Activated CD8-positive, alpha-beta T cell treated with anti-CD3 and anti-CD28 coated beads for 36 hours (primary cell): ENCODE measurements at places on chromosomes 2 and 18. TPM values are rescaled to one million over a fixed set of nuclear protein-coding genes. Genes with fewer than 3 reads are reported as not detected.

GRCh38 chr2:1045109-1045508 lies 94.5 kb downstream of the SNTG2 start:
- DNase-seq: no peak

- no peak for DNase-seq
These were observed 1658.2 kb upstream of the PIK3C3 start for GRCh38 chr18:40296717-40297413.

GRCh38 chr2:236177604-236177966 lies 9.4 kb upstream of the GBX2 start:
- DNase-seq: peak; percentile 64

- no peak for DNase-seq
These were observed 1247.6 kb downstream of the CNTNAP5 start for GRCh38 chr2:125272651-125273050.

DNA sequence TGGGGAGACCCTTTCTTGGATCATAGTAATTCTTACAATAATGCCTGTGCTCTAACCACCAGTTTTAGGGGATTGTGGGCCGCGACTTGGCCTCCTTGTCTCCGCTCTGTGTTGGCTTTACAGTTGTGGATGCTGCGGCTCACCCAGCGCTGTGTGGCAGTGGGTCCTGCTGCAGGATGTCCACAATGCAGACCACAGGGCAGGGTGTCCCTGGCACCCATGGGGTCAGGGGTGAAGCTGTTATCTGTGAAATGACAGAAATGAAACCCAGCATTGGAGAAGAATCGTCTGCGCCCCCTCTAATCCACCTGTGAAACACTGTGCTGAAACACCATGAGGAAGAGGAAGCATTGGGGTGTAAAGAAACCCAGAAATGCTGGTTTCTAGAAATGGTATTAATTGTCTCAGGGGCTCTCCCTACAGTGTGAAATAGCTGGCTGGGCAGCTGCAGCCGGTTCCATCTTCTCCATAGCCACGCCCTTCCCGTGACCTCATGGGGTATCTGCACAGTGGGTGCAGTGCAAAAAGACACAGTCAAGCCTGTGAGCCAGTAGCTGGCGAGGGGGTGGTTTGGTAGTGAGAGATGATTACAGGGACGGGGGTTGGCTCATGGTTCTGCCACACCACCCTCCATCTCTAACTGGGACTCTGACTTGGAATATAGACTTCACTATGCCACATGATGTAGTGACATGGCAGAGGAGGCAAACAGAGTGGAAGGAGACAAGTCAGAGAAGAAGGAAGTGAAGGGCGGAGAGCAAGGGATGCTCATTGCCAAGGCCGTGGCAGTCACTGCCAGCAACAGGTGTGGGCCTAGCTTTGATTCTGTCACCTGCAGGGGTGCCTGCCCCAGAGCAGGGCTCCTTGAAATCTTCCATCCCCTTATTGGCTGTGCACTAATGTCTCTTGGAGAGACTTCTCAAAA lies 16.2 kb downstream of the INPP4A start:
- DNase-seq: peak; percentile 98

The EMILIN1 gene
- 0.63 TPM for total RNA-seq

The ALPP gene
- total RNA-seq: not detected

DNA sequence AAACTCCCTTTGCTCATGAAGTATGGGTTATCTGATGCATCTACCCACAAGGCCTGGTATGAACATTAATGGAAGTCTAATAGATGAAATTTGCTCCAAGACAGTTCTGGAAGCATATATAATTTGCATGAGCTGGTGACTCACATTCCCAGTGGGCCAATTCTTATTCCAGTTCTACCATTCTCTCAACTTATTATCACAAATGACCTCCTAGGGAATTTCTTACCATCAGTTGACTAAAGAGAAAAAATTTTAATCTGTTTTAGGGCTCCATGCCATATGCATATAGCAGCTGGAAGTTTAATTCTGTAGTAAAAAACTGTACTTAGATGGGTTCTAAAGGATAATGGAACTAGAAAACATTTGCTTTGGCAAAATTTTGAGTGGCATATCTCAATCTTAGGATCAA lies 165.2 kb upstream of the COL3A1 start:
- no peak for DNase-seq

GRCh38 chr2:16151651-16152050 lies 211.3 kb downstream of the MYCN start:
- no peak for DNase-seq

DNA sequence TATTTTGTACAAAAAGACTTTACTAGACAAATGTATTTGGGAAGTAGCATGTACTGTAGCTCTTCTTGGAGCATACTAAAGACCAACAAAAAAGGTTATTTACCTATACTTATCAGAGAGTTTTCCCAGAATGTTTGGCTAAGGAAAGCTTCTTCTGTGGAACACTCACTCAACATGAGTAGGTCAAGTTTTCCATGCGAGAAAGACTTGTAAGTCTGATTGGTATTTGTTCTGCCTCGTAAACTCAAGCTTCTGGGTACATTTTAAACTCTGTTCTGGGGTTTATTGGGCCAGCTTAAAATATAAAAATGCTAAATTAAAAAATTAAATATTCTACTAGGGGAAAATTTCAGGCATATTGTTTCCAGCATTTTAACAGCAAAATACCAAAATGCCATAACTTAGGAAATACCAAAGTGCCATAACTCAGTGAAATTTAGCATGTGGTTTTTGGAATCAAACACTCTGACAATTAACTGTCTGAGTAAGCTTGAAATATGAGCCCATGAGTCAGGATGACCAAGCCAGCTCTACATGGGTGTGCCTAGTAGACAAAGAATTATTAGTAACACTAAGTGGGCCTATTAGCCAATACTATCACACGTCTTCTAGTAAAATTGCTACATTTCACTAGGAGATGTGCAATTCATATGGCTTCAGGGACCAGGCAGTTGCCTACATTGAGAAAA lies 47.3 kb upstream of the SERPINE2 start:
- DNase-seq: no peak

GRCh38 chr2:70529610-70530009 lies 24.0 kb downstream of the TGFA start:
- DNase-seq: no peak

The HNRNPLL gene
- total RNA-seq: 54.9 TPM

DNA sequence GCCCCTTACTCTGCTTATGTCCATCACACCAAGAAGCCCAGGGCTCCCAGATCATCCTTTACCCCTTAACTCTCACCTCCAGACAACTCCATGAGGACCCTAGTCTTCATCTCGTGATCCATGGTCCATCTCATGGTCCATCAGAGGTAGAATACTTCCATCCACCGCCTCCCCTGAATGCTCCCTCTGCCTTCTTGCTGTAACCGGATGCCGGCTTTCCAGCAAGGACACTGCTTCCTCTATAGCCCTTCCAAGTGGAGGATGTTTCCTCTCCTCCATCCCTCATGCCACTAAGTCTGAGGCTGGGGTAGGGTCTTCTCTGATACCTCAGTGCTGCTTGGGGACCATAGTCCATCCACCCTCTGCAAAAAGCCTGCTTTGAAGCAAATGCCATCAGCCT lies 118.6 kb upstream of the SIX2 start:
- no peak for DNase-seq

DNA sequence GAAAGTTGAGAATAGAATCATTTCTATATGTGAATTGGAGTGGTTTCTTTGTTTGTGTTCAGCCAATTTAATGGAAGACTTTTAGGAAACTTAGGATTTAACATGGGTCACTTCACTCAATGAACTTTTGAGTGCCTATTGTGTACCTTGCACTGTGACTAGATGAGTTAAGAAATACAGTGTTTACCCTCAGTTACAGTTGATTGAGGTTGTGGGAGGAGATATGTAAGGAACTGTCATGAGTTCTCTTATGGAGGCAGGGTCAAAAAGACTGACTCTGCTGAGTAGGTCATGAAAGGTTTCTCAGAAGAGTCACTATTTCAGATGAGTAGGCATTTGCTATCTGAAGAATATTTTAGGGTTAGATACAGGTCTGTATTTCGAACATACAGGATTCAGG lies 98.6 kb downstream of the RAB3GAP1 start:
- DNase-seq: no peak

DNA sequence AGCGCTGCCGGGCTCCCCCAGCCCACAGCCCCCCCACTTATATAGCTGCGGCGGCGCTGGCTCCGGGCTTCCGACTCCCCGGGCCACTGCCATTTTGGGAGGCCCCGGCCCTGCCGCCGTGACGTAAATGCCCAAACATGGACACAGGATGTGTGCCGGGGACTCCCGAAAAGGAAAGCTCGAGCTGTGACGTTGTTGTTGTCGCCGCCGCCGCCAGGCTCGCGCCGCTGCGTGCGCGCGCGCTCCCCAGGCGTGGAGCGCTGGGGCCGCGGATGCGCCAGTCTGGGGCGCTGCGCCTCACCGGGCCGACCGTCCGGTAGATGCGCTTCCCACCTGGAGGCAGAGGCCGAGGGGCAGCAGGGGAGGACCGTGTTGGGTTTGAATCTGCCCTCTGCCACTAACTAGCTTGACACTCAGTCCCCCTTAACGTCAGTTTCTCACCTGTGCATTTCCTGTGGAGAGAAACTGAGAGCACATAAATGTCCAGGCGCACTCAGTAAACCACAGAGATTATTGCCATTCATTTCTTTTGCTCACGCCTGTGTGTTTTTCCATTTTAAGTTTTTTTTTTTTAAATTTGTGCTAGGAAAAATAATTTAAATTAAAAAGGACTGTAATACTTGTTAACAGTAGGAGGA lies at the start of gene EGR4:
TSS of gene EGR4 (minus strand) at position 15 of the 638 bp plus-strand sequence. CDS start 231 bp downstream, outside the sequence.
- DNase-seq: peak; percentile 95
